Lower leg skin (tissue), 4 donors: ENCODE measurements at places on chromosomes 6 and 20. TPM values are rescaled to one million over a fixed set of nuclear protein-coding genes. Genes with fewer than 3 reads are reported as not detected.
A peak's percentile ranks its signal among the peaks of the same experiment; 100 is the strongest.

DNA sequence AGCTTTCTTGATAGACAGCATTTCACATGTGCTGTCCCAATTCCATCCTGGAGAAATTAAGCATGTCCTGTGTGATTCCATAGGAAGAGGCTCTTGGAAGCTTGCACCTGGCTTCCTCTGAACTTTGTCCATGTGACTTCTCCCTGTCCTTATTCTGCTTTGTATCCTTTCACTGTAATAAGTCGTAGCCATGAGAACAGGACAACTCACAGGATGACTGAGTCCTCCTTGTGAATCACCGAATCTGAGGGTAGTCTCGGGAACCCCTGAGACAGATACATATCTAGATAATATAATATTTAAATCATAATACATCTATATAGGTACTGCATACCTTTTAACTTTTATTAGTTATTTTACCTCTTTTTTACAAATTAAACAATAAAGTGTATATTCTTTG is 156.7 kb upstream of the THEMIS start:
- DNase-seq, result no peak

DNA sequence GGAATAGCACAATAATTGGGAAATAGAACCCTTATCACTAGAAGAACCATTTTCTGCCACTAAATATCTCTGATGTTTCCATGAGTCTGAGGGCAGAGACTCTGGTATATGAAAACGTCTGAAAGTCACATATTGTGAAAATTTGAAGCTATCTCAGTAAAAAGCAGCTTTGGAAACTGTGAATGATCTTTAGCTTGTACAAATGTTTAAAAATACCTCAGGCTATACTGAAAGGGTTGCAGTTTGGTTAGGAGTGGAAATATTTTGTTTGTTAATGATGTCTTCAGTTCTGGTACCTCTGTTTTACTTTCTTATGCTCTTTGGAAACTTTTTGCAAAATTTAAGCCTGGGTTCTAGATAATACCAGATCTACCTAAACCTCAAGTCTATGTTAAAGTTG is 135.0 kb downstream of the SLC16A10 start:
- DNase-seq, result no peak

DNA sequence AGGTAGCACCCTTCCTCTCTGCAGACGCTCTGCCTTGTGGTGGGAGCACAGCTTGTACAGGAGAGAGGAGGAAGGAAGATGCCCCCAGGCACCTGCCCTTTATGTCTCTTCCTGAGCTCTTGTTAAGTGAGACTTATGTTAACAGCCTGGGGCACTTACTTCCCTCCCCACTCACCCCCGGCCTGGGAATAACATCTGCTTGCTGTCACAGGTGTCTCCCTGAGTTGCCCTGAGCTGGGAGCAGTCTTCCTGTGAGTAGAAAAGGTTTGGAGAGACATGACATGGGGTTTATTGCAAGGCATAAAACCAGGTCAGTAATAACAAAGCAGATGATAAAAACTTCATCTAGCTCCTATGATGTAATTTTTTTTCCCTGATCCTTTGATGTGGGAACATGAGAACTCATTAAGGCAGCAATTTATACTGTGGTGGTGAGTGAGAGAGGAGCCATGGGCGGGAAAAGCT is 1.9 kb downstream of the SSTR4 start:
- DNase-seq, result peak; percentile 80

DNA sequence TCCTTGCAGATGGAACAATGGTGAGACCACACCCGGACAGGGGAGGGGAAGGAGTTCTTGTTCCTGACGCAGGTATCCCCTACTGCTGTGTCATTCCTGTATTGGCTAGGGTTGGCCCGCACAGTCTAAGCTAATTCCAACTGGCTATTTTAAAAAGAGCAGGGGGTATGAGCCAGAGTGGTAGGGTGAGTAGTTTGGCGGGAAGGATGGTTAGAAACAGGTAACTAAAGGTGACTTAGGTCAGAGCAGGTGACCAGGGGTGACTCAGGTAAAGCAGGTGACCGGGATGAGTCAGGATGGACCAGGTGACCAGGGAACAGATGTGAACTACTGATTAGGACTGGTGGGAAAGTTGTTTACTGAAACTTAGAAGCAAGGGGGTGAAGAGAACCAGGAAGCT is 58.0 kb downstream of the ZNF292 start:
- no peak for DNase-seq

DNA sequence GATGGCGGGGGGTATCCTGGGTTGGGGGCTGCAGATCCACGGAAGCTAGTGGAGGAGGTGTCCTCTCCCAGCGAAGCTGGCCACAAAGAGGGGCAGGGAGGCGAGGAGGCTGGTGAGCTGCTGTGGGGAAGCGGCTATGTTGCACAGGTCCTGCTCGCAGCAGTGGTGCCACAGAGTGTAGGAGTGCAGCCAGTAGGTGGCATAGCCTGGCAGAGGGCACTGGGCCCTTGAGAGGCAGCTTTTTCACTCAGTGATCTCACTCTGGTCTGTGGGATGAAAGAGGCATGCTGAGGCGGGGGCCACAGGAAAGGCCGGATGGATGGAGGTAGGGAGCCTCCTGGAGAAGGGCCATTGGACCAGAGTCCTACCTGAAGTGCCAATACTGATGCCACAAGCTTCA is 2.9 kb upstream of the LY6G6D start:
- DNase-seq, result no peak

DNA sequence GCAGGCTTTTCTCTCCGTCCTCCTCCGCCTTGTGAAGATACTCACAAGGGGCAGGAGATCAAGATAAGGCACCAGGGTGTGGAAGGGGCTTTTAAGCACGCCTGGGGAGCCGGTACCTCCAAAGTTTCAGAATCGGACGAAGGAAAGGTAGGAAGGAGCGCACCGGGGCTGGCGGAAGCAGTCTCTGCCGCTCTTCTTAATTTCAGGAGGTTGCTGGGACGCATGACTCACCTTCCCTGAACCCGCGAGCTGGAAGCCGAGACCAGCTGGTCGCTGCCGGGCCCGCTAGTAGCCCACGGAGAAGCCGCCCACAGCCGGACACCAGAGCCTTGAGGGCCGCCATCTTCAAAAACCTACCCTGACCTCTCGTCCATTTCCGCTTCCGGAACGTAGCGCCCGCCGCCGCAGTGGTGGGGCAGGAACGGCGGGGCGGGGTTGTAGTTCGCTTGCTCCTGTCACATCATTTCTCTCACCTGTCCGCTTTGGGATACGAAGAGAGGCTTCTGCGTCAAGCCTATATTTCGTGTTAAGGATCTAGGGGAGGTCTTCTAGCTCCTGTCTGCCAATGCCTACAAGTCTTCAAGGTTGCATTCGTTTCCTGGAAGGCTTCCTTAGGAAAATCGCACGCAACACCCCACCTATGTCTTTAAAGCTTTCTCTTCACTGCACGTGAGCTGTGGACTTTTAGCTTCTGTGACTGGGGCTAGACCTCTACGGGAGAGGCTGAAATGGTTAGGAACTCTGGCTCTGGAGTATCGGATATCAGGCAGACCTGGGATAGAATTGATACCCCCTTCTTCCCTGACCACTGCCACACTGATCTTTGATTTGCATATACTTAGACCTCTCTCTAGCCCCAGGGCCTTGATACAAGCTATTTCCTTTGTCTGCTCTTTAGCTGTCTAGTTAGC is at the start of gene MRPS18A:
TSS of gene MRPS18A (minus strand) at position 355 of the 911 bp plus-strand sequence. CDS start at position 343, 12 bp downstream.
- peak; percentile 96 for DNase-seq

DNA sequence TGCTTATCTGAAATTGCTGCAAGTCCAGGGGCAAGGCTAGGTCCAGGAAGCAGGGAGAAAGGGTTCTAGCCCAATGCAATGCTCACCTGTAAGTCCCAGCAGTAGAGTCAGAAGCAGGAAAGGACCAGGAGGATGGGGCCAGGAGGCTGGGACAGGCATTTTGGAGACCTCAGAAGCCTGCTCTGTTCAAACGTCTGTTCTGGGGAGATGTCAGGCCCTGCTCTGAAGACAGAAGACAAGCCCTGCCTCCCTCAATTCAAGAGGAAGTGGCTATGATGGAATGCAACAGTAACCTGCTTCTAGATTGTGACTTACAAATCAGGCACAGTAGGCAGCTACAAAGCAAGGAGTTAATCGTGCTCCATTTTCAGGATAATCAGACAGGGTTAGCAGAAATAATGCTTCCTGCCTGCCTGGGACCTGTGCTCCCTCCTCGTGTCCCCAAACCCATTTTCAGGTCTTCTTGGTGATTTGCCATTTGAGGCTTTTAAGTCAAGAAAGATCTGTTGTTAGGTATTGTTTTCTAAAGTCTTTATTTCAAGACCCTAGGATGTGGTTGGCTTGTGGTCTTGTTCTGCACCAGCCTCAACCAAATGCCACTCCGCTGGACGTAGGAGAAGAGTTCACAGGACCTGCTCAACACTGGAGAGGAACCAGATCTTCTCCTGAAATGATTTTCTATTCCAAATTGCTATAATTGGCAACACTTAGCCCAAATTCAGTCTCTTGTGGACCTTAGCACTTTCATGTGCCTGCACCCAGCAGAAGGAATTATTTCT is at the start of gene SIRPG:
TSS of gene SIRPG (minus strand) at position 224 of the 779 bp plus-strand sequence. CDS start at position 159, 65 bp downstream.
- DNase-seq, result no peak

DNA sequence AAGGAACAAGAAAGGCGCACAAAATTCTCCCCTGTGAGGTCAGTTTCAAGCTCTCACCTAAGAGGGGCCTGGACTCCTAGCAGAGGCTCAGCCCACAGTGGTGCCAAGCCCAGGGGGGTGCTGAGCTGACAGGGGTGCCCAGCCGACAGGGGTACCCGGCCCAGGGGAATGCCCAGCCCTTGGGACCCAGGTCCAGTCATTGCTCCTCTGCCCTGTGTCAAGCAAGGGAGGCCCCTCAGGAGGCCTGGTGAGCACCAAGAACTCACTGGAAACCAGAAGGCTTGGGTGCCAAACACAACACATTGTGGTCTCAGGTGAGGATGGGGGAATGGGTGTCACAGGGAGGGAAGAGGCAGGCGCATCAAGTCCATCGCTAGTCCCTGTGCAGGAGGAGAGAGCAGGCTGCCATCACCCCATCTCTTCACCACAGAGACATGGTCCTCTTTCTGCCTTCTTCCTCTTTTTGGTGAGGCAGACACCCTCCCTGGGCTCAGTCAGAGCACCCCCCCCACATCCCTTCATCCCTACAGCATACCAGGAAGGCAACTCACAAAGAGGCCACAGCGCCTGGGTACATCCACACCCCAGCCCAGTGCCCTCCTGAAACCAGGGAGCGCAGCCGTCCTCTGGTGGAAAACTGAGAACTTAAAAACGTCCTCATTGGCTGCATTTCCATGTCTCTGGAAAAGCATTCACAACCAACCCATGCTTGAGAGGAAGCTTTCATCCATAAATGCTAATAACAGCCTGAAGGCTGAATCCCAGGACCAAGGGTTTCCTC is 111.3 kb downstream of the BANF2 start:
- no peak for DNase-seq

DNA sequence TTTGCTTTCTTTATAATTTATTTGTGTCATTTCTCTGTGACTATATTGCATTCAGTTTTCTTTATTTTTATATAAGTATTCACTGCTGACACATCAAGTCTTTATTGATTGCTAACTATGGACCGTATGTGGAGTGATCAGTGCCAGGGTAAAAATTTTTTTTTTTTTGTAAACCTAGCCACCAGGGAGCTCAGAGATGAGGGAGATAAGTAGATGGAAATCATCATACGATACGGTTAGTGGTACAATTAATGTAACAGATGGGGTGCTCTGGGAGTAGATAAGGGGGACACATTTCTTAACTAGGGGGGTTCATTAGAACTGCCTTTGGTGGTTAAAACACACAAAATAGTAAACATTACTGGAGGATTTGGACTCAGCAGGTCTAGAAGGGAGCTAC is 68.3 kb downstream of the AFDN start:
- DNase-seq, result no peak

GRCh38 chr20:50314678-50315335 is 124.2 kb downstream of the CEBPB start:
- DNase-seq, result no peak

GRCh38 chr6:154429711-154430110 is 73.1 kb upstream of the IPCEF1 start:
- DNase-seq, result no peak

GRCh38 chr6:134291156-134291555 is 26.8 kb downstream of the SGK1 start:
- DNase-seq, result no peak

DNA sequence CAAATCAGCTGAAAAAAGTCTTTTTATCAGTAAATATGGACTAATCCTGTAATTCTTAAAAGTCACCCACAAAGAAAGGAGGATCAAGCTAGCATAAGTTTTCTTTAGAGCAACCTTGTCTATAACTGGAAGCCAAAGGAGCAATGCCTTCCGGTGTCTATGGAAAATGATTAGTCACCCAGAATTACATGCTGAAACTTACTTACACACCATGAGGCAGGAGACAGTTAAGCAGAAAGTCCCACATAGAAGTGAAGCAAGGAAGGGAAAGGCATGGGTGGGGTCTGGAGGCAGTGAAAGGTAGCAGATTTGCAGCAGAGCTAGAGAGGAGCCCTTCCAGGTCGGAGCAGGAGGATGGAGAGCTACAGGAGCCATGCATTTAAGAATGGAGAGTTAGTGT is 153.7 kb upstream of the RIPOR2 start:
- no peak for DNase-seq

GRCh38 chr20:709991-710779 is 34.6 kb upstream of the SCRT2 start:
- DNase-seq, result no peak

- no peak for DNase-seq
These were observed 53.2 kb downstream of the SAMD5 start for GRCh38 chr6:147561726-147562125.

DNA sequence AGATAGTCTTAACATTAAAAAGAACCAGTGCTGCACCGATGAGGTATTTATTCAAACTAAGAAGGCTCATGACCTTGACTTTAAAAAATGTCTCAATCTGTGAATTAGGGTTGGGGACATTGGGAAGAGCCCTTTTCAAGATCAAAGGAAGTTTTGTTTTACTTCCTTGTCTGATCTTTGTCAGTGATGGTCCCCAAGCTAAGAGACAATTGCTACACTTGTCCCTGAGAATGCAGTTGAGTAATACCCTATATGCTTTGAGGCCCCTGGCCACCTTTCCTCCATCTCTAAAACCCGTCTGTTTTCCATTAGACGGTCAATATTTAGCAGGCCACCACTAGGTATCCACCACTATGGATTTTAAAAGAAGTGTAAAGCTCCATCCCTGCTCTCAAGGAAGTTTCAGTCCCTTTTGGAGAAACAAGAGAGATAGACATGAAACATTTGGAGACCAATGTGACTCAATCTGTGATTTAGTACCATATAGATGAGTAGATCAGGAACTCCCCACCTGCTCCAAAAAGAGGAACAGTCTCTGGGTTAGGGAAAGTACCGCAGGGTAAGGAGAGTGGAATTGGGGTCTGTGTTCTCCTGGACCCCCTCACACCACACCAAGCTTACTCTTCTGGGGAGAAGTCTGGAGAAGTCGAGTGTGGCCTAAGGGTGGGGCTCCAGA is 99.1 kb upstream of the ISM1 start:
- DNase-seq, result no peak

DNA sequence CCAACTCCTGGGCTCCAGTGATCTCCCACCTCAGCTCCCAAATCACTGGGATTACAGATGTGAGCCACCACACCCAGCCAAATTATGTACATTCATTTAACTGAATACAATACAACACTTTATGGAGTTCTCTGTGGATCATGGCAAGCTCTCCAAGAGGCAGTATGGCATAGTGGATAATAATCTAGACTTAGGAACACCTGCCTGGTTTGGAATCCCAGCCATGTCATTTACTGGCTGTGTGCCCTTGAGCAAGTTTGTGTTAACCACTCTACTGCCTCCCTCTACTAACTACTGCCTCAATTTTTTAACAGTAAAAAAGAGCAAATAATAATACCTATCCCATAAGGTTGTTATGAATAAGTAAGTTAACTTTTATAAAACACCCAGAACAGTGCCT is 1.9 kb upstream of the ETV7 start:
- DNase-seq, result no peak

GRCh38 chr20:32702706-32703425 is 29.1 kb upstream of the C20orf203 start:
- DNase-seq, result no peak

- DNase-seq, result no peak
These were observed 193.8 kb upstream of the MAN1A1 start for GRCh38 chr6:119543332-119543731.

The KIF25 gene
- 0.29 TPM for total RNA-seq

The HIVEP2 gene
- 17.2 TPM for total RNA-seq
